HTR-8/SVneo (cell line): ENCODE measurements at places on chromosomes 4 and X.

GRCh38 chr4:41177016-41177415, 37.3 kb downstream of the APBB2 start:
- peak; percentile 59 for DNase-seq

DNA sequence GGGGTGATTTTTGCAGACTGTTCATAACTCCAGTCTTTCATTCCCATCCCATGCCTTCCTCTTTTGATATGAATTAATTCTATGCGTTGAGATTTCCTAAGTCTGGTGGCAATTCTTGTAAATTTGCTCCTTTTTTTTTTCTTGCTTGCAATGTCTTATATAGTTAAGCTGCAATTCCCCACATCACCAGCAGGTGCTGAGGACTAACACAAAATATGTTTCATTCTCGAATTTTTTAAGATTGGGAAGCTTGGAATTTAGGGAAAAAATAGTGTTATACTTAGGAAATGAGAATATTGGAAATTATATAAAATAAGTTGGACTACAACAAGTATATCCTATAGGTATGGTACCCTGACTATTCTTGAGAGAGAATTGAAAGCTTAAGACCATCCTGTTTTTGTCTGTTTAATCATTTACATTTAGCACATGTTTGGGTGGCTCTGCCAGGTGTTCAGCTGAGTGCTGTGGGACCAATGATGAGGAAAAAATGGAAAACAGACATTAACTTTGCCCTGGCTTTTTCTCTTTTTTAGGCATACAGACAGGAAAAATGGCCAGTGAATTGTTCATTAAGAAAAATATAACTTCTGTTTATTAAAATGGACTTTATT, 30.2 kb downstream of the AFF2 start:
- no peak for DNase-seq

DNA sequence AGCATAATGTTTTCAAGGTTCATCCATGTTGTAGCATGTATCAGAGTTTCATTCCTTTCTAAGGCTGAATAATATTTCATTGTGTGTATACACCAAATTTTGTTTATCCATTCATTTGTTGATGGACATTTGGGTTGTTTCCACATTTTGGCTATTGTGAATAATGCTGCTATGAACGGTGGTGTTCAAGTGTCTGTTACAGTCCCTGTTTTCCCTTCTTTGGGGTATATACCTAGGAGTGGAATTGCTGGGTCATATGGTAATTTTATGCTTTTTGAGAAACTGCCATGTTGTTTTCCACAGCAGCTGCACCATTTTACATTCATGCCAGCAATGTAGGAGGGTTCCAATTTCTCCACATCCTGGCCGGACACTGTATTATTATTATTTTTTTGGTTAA, 3.4 kb upstream of the USP9X start:
- no peak for DNase-seq

DNA sequence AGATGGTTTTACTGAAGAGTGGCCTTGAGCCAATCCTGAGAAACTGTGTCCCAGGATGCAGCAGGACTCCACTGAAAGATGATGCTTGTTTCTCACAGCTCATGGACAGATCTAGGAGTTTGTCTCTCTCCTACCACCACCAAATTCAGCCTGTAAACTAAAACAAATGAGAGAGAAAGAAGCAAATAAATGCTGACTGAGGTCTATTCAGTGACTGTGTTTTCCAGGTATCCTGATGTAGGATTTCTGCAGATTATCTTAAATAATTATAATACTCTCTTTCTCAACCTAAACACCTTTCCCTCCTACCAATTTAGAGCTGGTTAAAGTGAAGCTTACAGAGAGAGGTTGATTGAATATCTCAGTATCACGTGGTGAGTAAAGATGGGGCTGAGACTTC, 599.6 kb upstream of the LCORL start:
- no peak for DNase-seq

GRCh38 chr4:65868096-65868824, 198.0 kb upstream of the EPHA5 start:
- DNase-seq, result no peak

GRCh38 chrX:23959781-23960180, 52.0 kb downstream of the CXorf58 start:
- DNase-seq, result no peak

DNA sequence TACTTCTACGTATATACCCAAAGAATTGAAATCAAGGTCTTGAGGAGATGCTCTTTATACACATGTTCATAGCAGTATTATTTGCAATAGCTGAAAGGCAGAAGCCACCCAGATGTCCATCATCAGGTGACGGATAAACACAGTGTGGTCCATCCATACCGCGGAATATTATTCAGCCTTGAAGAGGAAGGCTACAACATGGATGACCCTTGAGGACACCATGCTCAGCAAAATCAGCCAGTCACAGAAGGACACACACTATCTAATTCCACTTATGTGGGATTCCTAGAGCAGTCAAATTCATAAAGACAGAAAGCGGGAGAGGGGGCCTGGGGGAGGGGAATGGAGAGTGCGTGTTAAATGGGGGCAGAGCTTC, 44.5 kb downstream of the RGS12 start:
- no peak for DNase-seq

GRCh38 chr4:110034026-110034393, 121.3 kb downstream of the EGF start:
- DNase-seq, result no peak

GRCh38 chrX:68989865-68990606, 161.2 kb downstream of the EFNB1 start:
- no peak for DNase-seq

DNA sequence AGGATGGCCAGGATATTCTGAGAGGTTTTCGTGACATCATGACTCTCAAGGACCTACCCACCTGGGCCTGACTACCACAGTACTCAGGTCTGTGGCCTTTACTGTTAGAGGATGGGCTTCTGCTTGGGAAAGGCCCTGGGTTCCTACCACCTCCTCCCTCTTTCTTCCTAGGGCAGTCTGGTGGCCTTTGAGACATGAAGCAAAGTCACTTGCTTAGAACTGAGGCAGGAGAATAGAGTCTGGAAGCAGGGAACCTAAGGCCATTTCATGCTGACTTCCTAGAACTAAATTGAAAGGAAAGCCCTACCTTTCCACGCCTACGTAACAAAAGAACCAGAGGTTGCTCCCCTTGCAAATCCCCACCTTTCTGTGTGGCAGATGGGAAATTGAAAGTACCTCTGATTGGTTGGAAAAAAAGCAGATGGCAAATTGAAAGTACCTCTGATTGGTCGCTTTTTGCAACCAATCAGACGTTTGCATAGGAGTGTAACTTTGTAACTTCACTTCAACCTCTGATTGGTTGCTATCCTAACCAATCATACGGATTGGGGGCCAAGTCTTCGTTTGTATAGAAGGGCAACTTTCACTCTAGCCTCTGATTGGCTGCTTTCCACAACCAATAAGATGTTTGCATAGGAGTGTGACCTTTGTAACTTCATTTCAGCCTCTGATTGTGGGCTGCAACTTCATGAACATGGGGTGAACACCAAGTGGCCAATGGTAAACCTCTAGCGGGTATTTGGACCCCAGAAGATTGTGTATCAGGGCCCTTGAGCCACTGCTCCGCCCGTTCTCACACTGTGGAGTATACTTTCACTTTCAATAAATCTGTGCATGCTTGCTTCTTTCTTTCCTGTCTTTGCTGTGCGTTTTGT, 9.9 kb upstream of the AKAP14 start:
- DNase-seq, result no peak

GRCh38 chrX:153184787-153185186, 5.7 kb downstream of the MAGEA1 start:
- no peak for DNase-seq

DNA sequence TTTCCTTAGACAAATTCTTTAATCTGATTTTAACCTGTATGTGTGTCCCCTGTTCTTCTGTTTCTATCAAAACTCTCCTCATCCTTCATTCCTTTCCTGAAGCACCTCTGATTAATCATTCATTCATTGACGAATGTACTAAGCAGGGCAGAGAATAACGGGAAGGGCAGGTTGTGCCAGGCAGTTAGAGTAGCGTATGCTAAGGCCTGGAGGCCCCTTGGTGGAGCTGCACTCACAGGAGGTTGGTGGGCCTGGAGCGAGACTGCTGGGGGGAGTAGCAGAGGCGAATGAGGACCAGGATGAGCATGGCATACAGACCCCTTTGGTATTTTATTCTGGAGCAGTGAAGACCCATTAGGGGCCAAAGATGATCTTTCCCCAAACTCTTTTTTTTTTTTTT, 22.5 kb downstream of the PTTG2 start:
- no peak for DNase-seq

DNA sequence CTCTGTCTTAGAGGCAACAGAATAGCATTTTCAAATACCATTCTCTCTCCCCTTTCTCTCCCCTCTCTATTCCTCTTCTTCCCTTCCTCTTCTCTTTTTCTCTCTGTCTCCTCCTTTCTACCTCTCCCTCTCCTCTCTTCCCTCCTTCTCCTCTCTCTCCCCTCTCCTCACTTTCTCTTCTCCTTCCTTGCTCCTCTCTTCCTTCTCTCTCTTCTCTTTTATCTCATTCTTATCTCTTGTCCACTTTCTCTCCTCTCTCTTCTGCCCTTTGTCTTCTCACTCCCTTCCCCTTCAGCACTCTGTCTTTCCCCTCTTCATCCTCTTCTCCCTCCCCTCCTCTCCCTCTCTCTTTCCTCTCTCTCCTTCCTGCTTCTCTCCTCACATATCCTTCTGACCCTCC, 2265.8 kb upstream of the TENM3 start:
- no peak for DNase-seq

DNA sequence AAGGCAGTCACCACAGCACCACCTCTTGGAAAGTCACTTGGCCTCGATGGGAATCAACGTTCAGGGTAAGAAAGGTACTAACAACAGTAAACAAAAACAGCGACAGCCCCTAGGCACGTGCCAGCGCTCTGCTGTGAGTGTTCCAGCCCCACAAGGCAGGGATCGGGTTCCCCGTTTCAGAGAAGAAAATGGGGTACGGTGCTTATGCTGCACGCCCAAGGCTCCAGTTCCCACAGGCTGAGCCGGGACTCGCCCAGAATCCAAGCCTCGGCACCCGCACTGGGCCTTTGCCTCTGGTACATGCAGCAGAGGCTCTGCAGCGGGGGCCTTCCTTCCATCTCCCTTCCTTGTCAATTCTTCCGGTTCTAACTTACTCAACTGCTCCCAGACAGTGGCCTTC, 37.3 kb downstream of the WDR1 start:
- no peak for DNase-seq

- no peak for DNase-seq
Measured at GRCh38 chr4:2797545-2798305, 4.8 kb downstream of the SH3BP2 start.

DNA sequence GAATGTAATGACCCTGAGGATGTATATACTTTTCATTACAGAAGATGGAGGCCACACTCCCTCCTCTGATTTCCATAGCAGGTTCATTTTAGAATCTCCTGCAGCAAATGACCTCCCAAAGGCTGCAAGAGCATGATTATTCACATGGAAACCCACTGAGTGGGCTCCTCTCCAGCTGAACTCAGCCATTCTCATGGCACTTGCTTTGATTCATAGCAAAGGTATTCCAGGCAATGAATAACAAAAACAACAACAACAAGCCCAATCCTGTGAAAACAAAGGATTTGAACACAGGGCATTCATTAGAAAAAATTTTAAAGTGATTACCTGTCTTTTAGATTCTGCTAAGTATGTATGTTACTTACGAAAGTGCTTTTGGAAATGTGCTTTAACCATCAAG, 894.0 kb upstream of the FRG1 start:
- DNase-seq, result peak; percentile 8

- no peak for DNase-seq
Measured at GRCh38 chr4:77893451-77893850, 30.8 kb downstream of the MRPL1 start.
